Transverse colon (tissue), 4 donors: ENCODE measurements at places on chromosomes 12 and 14. TPM values are rescaled to one million over a fixed set of nuclear protein-coding genes. Genes with fewer than 3 reads are reported as not detected.

The ERBB3 gene
- 337 TPM for total RNA-seq

The GDF3 gene
- not detected for total RNA-seq

The OR4K13 gene
- total RNA-seq: not detected

The TMEM121 gene
- not detected for total RNA-seq

The GLIPR1L1 gene
- total RNA-seq: not detected

The GNG2 gene
- 32.8 TPM for total RNA-seq

The LRRC74A gene
- total RNA-seq: not detected

DNA sequence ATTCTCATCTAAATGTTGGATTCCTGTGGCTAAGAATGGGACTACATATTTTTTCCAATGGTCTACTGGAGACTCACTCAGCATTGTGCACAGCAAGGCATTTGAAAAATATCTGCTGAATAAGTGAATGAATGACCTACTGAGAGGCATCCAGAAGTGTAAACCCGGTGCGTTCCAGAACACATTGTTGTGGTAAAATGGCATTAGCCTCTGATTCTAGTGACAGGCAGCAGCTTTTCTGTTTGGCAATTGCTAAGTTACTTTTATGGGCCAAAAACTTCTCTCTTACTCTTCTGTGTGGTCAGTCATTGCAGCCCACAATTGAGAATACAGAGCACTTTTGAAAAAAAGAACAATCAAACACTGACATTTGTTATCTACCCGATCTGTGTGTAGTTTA lies 36.5 kb downstream of the WIF1 start:
- peaks cover 13% of the 10 kb centered on the region for H3K27me3 ChIP-seq
- no peaks in the 10 kb centered on the region for H3K4me1 ChIP-seq
- H3K36me3 ChIP-seq: no peaks in the 10 kb centered on the region
- no peak overlapping the region for H3K27ac ChIP-seq
- no peak for DNase-seq

DNA sequence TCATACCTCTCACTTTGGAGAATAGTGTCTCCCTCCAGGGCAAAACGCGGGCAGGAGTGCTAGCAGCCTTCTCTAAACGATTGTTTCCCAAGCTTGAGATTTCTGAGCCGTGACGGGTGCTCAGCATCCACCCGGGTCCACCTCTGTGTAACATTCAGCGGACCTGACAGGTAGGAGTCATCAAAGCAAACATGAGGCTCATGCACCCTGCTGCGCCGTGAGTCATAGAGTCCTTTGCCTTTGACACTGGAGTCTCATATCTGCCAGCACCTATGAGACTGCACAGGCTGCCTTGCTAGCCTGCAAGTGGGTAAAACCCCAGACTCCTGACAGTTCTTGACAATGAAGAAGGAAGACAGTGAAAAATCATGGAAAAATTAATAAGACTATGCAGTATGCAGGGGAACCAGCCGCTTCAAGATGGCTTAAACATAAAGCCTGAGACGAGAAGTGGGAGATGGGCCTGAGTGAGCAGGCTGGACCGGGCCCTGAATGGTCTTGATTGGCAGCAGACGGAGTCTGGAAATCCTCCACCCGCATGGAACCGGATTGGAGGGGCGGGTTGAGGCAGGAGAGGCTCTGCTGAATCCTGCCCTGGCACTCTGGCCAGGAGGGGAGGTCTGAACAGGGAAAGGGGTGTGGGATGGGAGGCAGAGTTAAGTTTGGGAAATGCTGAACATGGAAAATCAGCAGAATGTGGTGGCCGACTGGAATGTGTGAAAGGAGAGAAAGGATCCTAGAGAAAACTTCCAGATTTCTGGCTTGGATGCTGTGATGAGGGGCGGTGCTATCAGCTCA lies 54.2 kb downstream of the LGMN start:
- peaks cover 9% of the 10 kb centered on the region for H3K4me1 ChIP-seq
- no peaks in the 10 kb centered on the region for H3K36me3 ChIP-seq
- no peak for DNase-seq
- no peaks in the 10 kb centered on the region for H3K27me3 ChIP-seq
- no peak overlapping the region for H3K4me3 ChIP-seq
- H3K27ac ChIP-seq: no peak overlapping the region

GRCh38 chr14:95389471-95390011 lies 69.8 kb upstream of the CLMN start:
- no peaks in the 10 kb centered on the region for H3K4me1 ChIP-seq
- H3K27ac ChIP-seq: no peak overlapping the region
- H3K27me3 ChIP-seq: no peaks in the 10 kb centered on the region
- H3K4me3 ChIP-seq: no peak overlapping the region
- DNase-seq: no peak

GRCh38 chr12:67803278-67803993 lies 154.9 kb downstream of the DYRK2 start:
- H3K27me3 ChIP-seq: no peaks in the 10 kb centered on the region
- no peak for DNase-seq
- H3K36me3 ChIP-seq: no peaks in the 10 kb centered on the region
- peaks cover 3% of the 10 kb centered on the region for H3K4me1 ChIP-seq

DNA sequence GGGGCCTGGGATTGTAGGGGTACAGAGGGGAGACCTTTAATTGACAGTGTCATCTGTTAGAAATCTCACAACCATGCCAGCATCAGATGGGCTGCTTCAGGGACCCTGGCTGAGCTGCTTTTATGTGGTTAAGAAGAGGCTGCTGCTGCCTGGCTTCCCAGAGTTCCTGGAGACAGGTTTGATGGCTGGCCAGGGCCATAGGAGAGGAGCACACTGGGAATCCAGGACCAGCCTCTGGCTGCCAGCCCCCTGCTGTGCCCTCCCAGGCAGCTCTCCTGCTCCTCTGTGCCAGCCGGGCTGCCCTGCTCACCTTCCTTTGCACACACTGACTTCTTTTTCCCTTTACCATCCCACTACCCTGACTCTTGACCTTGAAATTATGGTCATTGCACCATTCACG lies 507 bp upstream of the KRT73 start:
- no peak for DNase-seq
- no peak overlapping the region for H3K27ac ChIP-seq
- no peaks in the 10 kb centered on the region for H3K4me1 ChIP-seq
- no peaks in the 10 kb centered on the region for H3K27me3 ChIP-seq

- peaks cover 4% of the 10 kb centered on the region for H3K27me3 ChIP-seq
- H3K4me1 ChIP-seq: no peaks in the 10 kb centered on the region
Measured at GRCh38 chr12:109821968-109822367, 11.2 kb downstream of the TRPV4 start.

- H3K27ac ChIP-seq: no peak overlapping the region
- H3K4me3 ChIP-seq: no peak overlapping the region
- no peaks in the 10 kb centered on the region for H3K36me3 ChIP-seq
- no peaks in the 10 kb centered on the region for H3K27me3 ChIP-seq
- no peak for DNase-seq
Measured at GRCh38 chr14:103231376-103232019, 102.5 kb upstream of the EIF5 start.

GRCh38 chr14:21724090-21724973 lies 50.7 kb upstream of the OR4E1 start:
- H3K27ac ChIP-seq: no peak overlapping the region
- H3K36me3 ChIP-seq: no peaks in the 10 kb centered on the region
- H3K27me3 ChIP-seq: peaks cover 5% of the 10 kb centered on the region
- no peak for DNase-seq

- peak overlapping the region; percentile 33 for H3K27ac ChIP-seq
- no peaks in the 10 kb centered on the region for H3K27me3 ChIP-seq
- H3K36me3 ChIP-seq: no peaks in the 10 kb centered on the region
- no peaks in the 10 kb centered on the region for H3K4me1 ChIP-seq
Measured at GRCh38 chr12:121288158-121288845, 8.2 kb downstream of the CAMKK2 start.

- no peak overlapping the region for H3K4me3 ChIP-seq
- no peak overlapping the region for H3K27ac ChIP-seq
- no peak for DNase-seq
Measured at GRCh38 chr14:56956182-56956581, 145.9 kb upstream of the OTX2 start.

GRCh38 chr12:43807386-43807785 lies 1.3 kb upstream of the TWF1 start:
- H3K4me1 ChIP-seq: peaks cover 20% of the 10 kb centered on the region
- no peak overlapping the region for H3K27ac ChIP-seq
- no peak for DNase-seq
- no peaks in the 10 kb centered on the region for H3K36me3 ChIP-seq

- H3K27me3 ChIP-seq: no peaks in the 10 kb centered on the region
- no peak overlapping the region for H3K4me3 ChIP-seq
- H3K36me3 ChIP-seq: no peaks in the 10 kb centered on the region
Measured at GRCh38 chr14:60989599-60989998, 8.6 kb downstream of the SLC38A6 start.

GRCh38 chr12:42776396-42776795 lies 186.8 kb upstream of the PRICKLE1 start:
- DNase-seq: no peak
- H3K27ac ChIP-seq: no peak overlapping the region

GRCh38 chr12:117036046-117036445 lies 63.2 kb downstream of the TESC start:
- no peak overlapping the region for H3K27ac ChIP-seq
- no peaks in the 10 kb centered on the region for H3K36me3 ChIP-seq
- peaks cover 4% of the 10 kb centered on the region for H3K4me1 ChIP-seq
- DNase-seq: no peak
- H3K27me3 ChIP-seq: peaks cover 26% of the 10 kb centered on the region

DNA sequence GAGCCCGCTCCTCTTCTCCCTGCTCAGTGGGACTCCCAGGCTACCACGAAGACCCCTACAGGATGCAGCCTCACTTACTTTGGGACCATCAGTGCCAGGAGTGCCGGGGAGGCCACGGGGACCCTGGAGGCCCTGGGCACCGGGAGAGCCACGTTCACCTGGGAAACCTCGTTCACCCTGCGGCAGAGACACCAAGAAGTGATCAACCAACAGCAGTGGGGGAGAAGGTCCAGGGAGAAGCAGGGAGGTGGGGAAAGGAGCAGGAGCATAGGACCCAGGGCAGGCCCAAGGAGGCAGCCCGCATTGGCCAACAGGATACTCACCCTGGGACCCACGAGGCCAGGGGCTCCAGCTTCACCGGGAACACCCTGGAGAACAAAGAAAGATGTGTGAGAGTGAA lies 19.4 kb downstream of the TMEM106C start:
- no peaks in the 10 kb centered on the region for H3K4me1 ChIP-seq
- H3K27me3 ChIP-seq: peaks cover 3% of the 10 kb centered on the region
- no peak overlapping the region for H3K4me3 ChIP-seq

- no peaks in the 10 kb centered on the region for H3K36me3 ChIP-seq
- no peaks in the 10 kb centered on the region for H3K4me1 ChIP-seq
- H3K4me3 ChIP-seq: no peak overlapping the region
- no peak overlapping the region for H3K27ac ChIP-seq
- no peak for DNase-seq
- no peaks in the 10 kb centered on the region for H3K27me3 ChIP-seq
Measured at GRCh38 chr12:28313631-28314030, 123.4 kb downstream of the CCDC91 start.

GRCh38 chr14:101102875-101103274 lies 199.4 kb upstream of the RTL1 start:
- H3K27me3 ChIP-seq: no peaks in the 10 kb centered on the region
- H3K4me3 ChIP-seq: no peak overlapping the region
- no peaks in the 10 kb centered on the region for H3K4me1 ChIP-seq
- H3K36me3 ChIP-seq: no peaks in the 10 kb centered on the region
- H3K27ac ChIP-seq: no peak overlapping the region
- DNase-seq: no peak

- H3K4me1 ChIP-seq: no peaks in the 10 kb centered on the region
- no peaks in the 10 kb centered on the region for H3K36me3 ChIP-seq
- DNase-seq: no peak
Measured at GRCh38 chr12:27177706-27178105, 66.4 kb upstream of the STK38L start.

- H3K4me3 ChIP-seq: no peak overlapping the region
- H3K36me3 ChIP-seq: no peaks in the 10 kb centered on the region
- peaks cover 17% of the 10 kb centered on the region for H3K4me1 ChIP-seq
- H3K27me3 ChIP-seq: no peaks in the 10 kb centered on the region
Measured at GRCh38 chr14:49982501-49982951, 89.6 kb downstream of the ARF6 start.

DNA sequence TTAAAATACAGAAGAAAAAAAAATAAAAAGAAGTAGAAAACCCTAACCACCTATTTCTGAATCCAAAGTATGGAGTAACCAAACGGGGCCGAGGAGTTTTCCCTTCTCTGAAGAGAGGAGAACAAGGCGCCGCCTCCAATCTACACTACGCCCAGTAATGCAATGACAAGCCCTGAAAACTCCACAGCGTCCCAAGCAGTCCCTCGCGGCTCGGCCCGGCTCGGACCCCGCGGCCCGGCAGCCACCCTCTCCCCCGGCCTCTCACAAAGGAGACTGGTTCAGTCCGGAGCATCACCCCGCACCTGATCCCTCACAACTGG lies 371 bp downstream of the CHD8 start:
- H3K27me3 ChIP-seq: no peaks in the 10 kb centered on the region
- peaks cover 23% of the 10 kb centered on the region for H3K4me1 ChIP-seq
- peak overlapping the region; percentile 94 for H3K27ac ChIP-seq
- DNase-seq: no peak

GRCh38 chr12:94427501-94428381 lies 31.9 kb downstream of the CEP83 start:
- H3K27me3 ChIP-seq: no peaks in the 10 kb centered on the region
- no peaks in the 10 kb centered on the region for H3K36me3 ChIP-seq
- peak; percentile 24 for DNase-seq
- no peak overlapping the region for H3K4me3 ChIP-seq
- peak overlapping the region; percentile 46 for H3K27ac ChIP-seq
- peaks cover 17% of the 10 kb centered on the region for H3K4me1 ChIP-seq

DNA sequence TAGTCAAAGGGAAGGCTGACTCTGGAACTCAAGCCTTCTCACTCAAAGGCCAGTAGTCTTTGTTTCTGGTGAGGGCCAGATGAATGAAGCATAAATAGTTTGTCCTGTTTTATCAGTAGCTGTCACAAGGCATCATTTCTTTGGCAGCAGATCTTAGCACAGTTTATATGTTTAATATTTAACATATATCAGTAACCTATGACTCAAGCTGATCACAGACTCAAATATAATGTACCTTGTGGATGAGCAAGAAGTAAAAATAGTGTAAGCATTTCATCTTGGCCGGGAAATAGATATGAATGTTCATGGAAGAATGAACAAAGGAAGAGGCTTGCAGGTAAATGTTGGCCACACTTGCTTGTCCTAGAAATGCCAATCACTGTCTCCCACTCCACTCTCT lies 158.3 kb upstream of the BMP4 start:
- DNase-seq: no peak
- no peak overlapping the region for H3K27ac ChIP-seq

- H3K27me3 ChIP-seq: no peaks in the 10 kb centered on the region
- H3K4me3 ChIP-seq: no peak overlapping the region
- H3K4me1 ChIP-seq: peaks cover 18% of the 10 kb centered on the region
- no peaks in the 10 kb centered on the region for H3K36me3 ChIP-seq
- peak; percentile 72 for DNase-seq
Measured at GRCh38 chr12:3252450-3252891, 175.3 kb downstream of the TSPAN9 start.

DNA sequence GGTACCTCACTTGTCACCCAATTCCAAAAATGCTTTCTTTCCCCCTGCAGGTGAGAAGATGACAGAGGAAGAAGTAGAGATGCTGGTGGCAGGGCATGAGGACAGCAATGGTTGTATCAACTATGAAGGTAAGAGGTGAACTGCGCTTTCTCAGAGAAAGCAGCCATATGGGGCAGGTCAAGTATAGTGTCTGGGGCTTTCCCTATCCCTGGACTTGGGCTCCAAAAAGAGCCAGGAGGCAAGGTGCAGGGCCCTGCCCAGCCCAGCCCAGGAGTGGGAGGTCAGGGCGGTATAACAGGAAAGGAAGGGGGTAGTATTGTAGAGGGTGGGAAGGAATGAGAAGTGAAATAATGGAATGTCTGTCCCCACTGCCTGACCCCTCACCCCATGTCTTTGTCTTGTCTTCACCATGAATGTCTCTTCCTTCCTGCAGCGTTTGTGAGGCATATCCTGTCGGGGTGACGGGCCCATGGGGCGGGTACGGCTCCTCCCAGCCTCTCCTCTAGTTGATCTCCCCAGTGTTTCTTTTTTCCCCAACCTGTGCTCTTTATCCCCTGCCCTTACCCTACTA lies 2.1 kb downstream of the MYL6 start:
- H3K4me3 ChIP-seq: peak overlapping the region; percentile 87
- H3K4me1 ChIP-seq: peaks cover 7% of the 10 kb centered on the region
- H3K36me3 ChIP-seq: peaks cover 4% of the 10 kb centered on the region
- H3K27me3 ChIP-seq: no peaks in the 10 kb centered on the region
- peak overlapping the region; percentile 94 for H3K27ac ChIP-seq
